ENCODE measurements at places on chromosomes 1 and 21.

DNA sequence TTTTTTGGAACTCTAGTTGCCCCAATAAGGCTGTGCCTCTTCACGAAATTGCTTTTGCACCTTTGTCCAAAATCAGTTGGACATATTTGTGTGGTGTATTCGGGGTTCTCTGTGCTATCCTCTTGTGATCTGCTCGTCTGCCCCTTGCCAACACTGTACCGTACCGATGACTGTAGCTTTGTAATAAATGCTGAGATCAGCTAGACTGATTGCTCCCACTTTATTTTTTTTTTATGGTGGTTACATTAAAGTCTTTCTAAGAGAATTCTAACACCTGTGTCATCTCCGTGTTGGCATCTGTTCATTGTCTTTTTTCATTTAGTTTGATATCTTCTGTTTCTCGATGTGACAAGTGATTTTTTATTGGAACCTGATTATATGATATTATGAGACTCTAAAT lies 94.1 kb downstream of the ADARB1 start:
- no peak for DNase-seq

DNA sequence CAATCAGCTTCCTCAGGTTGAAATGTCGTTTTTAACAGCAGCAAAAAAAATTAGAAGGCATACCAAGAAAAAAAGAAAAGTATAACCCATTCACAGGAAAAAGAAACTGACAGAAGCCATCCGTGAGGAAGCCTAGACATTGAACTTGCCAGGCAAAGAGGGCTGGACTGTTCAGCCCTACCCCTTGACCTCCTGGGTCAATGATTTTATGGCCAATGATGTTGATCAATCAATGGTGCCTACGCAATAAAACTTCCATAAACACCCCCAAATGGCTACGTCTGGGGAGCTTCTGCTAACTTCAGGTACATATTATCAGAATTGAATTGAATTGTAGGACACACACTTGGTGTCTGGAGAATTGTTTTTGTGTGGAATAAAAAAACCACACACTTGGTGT lies 4.8 kb upstream of the PSEN2 start:
- no peak for DNase-seq

DNA sequence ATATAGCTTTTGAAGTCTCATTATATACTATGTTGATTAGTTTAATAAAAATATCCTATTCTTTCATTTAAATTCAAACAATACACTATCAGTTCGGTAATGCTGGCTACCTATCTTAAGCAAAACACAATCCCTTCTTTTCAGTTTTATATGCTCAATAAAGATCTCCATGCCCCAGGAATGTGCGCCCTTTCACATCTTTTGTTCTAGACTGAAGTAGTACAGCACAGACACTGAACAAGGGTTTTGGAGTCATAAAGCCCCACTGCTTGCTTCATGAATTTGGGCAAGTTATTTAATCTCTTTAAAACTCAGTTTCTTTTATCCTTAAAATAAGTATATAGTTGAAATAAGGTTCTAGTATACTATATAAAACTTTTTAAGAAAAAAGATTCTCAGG lies 22.4 kb downstream of the SYDE2 start:
- no peak for DNase-seq

DNA sequence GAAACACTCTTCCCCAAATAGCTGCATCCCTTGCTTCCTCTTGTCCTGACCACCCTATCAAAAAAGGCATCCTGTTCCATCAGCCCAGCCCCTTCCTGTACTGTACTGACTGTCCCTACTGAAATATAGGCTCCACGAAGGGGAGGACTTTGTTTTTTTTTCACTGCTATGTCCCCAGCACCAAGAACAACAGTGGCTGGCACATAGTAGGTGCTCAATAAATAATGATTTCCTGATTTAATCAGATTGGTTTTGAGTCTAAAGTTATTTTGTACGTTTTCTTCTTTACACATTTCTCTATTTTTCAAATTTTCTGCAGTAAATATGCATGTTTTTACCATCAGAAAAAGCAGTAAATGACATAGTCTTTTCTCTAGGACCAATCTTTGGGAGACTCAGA lies 73.9 kb downstream of the CD58 start:
- DNase-seq, result no peak

DNA sequence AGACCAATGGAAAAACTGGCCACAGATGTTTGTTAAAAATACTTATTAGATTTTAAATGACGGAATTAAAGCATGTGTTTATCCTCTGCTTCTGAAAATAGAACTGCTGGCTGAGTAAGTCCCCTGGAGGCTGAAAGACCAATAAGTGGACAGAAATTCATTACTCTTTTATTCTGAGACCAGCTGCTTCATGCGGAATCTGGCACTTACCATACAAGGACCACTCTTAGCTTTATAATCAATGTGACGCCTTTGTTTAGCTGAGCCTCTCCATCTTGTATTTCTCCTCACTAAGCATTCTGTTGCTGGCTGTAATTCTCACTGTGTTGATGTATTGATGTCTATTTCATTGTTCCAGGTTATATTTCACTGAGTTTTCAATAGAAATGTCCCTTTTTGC lies 6.3 kb upstream of the EXO1 start:
- peak; percentile 92 for DNase-seq

- no peak for DNase-seq
These were observed 79.4 kb downstream of the SPATA46 start for GRCh38 chr1:162297208-162297607.

GRCh38 chr21:44755227-44755626 lies 43.9 kb upstream of the TSPEAR start:
- no peak for DNase-seq

DNA sequence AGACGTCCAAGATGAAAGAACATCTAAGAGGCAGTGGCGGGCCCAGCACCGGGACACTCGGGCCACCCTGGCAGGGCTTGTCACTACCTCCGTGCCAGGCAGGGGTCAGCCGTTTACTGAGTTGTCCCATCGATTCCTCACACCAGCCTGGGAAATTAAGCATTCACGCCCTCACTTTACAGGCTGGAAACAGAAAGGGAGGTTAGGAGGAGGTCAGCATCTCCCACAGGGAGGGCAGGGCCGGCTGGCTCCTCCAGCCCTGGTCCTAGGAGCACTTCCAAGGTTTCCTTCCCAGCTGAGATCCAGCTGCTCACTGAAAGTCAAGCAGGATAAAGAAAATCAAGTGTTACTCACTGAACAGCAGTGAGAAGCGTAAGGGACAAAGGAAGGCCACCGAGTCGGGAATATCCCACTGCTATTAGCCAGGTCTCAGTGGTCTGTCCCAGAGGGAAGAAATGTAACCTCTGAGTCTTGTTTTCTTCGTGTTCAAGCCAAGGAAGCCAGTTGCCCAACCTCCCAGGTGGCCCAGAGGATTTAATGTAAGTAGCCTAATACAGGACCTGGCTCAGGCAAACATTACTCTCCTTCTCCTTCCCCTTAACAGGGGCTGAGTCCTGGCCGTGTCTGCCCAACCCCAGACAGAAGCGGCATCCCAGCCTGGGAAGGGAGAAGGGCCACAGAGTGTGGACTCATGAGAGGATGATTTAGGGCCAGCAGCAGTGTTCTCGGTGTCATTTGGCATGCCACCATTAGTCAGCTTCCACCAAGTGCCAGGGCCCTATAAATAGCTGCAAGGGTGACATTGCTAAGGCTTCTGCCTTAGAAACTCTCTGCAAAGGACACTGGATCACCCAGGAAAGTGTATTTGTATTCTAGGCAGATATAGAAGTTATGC lies 203.1 kb upstream of the GALNT2 start:
- no peak for DNase-seq

DNA sequence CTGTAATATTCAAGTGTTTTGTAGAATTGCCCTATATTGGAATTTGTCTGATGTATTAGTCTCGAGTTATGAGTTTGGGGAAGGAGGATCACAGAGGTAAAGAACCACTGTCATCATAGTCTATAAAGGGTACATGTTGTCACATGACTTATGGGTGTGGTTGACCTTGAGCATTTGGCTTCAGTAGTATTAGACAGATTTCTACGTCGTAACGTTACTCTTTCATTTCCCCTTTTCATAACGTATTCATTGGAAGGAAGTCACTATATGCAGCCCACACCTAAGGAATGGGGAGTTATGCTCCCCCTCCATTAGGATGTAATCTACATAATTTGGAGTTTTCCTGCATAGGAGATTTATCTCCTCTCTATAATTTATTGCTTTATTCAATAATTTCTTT lies 110.1 kb upstream of the VAV3 start:
- DNase-seq, result no peak

- DNase-seq, result peak; percentile 9
These were observed 1.4 kb downstream of the HS2ST1 start for GRCh38 chr1:86915737-86916235.

- no peak for DNase-seq
These were observed 24.2 kb upstream of the CD34 start for GRCh38 chr1:207935166-207935583.

- DNase-seq, result no peak
These were observed 287.4 kb upstream of the SNX7 start for GRCh38 chr1:98374098-98374497.

DNA sequence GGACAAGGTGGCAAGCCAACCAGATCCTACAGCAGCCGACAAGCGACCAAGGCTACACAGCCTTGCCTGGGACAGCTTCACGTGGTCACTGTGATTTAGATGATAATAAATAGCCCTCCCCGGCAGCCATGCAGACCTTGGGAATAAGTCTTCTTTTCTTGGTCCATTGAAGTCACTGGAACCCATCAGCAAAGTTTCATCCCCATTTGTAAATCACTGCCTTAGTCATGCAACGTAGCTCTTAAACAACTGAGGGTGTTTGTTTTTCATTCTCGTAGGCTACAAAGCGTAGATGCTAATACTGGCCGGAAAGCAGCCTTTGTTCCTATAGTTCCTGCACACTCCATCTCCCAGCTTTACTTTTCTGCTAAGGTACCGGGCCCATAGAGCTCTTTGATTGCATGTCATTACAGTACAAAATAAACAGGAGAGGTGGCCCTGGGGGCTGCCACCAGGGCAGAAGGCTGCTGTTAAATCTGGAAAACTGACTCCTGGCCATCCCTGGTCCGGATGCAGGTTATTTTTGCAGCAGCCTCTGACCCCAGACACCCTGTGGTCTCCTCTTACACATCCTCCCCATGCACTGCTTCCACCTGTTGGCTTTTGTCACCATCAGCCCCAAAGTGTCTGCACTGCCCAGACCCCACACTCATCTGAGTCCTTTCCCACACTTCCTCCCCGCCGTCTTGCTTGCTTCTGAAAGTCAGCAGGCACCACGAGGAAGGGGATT lies 105.5 kb downstream of the TOMM20 start:
- DNase-seq, result no peak

DNA sequence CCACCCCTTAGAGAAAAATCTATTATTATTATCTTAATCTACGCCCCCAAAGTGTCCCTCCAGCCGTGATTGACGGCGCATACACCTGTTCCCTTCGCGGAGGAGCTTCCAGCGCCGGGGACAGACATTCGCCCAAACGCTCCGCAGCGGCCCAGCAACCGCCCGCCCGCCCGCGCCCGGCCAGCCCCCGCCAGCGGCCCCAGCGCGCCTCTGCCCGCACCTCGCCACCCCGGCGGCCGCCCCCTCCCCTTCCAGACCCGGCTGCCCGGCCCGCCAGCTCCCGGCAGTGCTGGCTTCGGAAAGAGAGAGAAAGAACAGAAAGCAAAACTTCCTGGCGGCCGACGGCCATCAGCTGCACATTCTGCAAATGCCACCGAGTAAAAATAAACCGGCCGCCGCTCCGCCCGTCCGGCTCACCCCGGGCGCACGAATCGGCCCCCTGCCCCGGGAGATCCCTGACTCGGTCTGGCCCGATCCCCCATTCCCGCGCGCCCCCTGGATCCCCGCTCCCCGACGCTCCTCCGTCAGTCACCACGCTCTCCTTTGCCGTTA lies 1.6 kb downstream of the CASZ1 start:
- peak; percentile 43 for DNase-seq

- peak; percentile 88 for DNase-seq
These were observed 1.4 kb downstream of the UCK2 start for GRCh38 chr1:165828669-165829329.

DNA sequence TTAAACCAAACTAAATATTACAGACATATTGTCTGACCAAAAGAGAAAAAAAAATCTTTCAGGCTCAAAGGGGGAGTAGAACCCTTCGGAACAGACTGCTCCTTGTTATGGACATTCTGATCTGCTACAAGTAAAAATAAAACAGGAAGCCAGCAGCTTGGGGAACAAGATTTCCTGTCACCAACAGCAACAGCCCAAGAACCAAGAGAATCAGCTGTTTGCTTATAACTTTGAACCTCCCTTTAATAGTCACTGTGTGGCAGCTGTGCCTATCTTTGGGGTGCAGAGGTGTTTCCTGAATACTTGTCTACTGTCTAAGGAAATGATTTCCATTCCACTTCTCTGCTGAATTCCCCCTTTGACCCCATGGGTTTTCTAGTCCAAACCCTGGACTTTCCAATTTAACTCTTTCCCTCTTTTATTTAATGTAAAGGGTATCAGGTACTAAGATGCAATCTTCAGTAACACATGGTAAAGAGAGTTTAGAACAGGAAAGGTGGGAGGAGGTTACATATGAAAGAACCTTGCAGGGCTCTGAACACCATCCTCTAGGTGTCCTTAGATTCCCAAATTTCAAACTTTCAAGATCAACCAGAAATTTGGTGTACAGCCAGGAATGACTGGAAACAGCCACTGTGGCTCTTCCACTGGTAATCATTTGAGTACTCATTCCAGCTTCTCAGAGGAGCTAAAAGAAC lies 38.6 kb downstream of the GPR3 start:
- no peak for DNase-seq

DNA sequence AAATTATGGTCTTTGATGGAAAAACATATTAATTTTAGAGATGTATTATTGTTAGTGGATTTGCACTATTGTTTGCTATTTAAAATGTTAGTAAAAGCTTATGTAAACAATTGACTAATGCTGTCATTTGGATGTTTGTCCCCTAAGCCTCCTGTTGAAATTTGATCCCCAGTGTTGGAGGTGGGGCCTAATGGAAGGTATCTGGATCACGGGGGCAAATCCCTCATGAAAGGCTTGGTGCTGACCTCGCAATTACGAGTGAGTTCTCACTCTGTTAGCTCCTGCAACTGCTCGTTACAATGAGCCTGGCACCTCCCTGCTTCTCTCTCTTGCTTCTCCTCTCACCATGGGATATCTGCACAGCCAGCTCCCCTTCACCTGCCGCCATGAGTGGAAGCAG lies 14.3 kb downstream of the TMEM35B start:
- peak; percentile 7 for DNase-seq

DNA sequence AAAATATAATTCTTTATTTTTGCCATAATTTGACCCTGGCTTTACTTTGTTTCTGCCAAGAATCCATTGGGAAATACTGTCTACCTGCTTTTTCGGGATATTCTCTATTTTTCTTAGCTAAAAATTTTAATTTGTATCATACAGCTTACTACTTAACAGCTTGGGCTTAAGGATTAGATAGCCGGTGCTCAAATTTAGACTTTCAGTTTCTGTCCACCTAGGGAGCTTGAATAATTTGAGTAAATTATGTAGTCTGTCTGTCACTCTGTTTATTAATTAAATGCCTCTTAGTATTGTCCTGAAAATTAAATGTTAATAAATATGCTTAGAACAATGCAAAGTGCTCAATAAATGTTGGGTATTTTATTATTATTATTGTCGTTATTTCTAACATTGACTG lies 6.7 kb downstream of the SYCP1 start:
- no peak for DNase-seq

DNA sequence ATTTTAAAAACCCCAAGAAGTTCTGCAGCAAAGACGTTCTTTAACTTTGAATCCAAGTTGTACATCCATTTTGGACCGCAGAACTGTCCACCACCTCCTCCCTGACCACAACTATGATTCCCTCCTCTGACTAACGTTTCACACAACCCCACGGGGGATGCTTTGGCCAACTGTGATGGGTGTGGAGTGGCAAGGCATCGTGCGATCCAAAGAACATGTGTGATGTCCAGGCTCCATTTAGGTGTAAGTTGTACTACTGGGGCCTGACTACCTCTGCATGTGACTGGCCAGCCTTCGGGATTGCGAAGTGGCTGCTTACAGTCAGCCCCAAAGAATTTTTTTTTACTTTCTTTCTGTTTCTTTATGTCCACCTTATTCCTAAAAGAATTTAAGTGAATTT lies 6.7 kb downstream of the KCNJ15 start:
- no peak for DNase-seq

Data from NCI-H345 (cell line).